GM12891 (cell line): ENCODE measurements at places on chromosomes 6 and 20.

DNA sequence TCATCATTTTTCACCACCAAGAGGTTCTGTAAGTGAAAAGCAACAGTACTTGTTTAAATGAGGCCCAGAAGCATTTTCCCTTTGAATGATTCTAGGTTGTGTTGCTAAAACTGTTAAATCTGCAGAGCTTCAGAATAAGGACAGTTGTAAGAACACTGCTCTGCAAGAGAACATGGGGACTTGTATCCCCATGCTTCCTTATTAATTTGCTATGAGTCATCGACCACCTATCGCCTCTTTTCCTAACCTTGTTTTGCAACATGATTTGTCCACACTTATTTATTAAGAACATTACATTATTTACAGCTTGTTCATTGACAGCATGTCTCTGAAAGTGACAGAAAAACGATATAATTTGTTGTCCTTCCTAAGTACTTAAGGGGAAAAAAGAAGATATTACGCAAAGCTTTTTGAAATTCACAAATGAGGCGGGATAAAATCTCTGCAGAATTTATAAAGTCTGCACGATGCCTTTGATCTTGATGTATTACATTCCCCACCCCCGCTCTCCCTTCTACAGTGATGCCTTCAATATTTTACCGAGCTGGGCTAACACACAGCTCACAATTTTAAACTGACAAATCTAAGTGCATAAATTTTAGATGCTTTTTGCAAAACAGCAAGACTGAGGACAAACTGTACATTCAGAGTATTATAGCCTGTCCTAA is 220.0 kb upstream of the SPTLC3 start:
- DNase-seq, result no peak

GRCh38 chr20:45626540-45626939 is 3.0 kb upstream of the WFDC10A start:
- DNase-seq, result no peak

DNA sequence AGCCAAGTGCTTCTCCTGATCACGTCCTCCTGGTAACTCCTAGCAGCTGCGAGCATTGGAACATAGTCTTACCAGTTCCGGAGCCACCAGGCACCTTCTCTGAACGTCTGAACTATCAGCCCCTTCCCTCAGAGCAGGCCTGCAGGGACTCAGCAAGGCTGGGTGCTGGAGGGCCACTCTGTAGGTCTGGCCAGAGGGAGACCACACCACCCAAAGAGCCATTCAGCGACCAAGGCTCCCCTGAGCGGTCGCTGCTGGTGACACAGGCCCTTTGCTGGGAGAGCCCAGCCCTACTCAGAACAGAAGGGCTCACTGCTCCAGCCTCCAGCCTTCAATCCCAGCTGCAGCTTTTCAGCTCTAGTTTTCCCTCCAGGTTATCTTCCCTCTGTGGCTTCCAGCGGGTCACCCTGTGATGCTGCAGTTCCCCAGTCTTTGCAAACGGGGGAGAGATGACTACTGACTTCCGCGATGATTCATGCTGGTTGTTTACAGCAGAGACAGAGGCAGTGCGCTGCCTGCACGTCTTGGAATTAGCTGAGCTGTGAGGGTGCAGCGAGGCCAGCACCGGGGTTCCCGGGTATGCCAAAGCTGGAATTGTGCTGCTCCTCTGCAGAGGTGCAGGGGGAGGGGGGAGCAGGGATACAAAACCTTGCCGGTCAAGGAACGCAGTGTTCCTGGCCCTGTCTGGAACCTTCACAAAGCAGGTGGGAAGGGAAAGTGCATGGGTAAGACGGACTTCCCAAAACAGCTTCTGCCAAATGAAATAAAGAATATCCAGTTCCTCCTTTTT is 161.4 kb downstream of the LY86 start:
- DNase-seq, result no peak

GRCh38 chr20:55740076-55740475 is 265.2 kb downstream of the CBLN4 start:
- no peak for DNase-seq

DNA sequence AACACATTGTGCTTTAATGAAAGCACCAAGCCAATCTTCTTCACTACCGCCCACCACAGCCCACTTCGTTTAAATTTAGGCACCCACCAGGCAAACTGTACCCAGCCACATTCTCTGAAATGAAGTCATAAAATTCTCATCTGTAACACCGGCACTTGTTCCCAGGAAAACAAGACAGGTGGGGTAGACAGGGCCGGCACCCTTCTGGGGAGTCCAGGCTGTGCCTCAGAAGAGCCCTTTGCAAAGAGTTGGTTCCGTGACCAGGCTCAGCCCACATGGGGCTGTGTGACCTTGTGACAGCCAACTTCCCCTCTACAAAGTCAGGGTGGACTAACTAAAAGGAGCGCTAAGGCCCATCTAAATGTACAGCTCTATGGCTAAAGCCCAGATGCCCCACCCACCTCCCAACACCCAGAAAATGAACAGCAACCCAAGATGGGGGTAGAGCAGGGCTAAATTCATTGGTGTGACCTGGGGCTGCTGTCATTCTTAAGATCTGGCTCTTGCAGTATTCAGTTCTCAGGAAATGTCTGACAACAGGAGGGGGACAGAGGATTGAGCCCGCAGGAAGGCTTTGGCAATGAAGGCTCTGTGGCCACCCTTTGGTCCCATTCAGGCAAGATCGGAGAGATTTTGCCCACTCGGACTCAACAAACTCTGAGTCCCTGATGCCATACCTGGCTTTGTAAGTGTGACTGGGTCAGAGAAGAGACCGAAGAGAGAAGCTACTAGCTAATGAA is 56.7 kb downstream of the TRERF1 start:
- DNase-seq, result no peak

GRCh38 chr20:45503403-45503802 is 12.0 kb downstream of the SPINT3 start:
- no peak for DNase-seq

- DNase-seq, result no peak
Observed at GRCh38 chr6:170372380-170373325, 66.1 kb downstream of the FAM120B start.

- DNase-seq, result no peak
Observed at GRCh38 chr20:2178318-2179232, 76.9 kb downstream of the STK35 start.
